ENCODE measurements at places on chromosomes 13 and 19.

- DNase-seq: no peak
Measured at GRCh38 chr19:48354332-48354992, 9.3 kb downstream of the TMEM143 start.

- no peak for DNase-seq
Measured at GRCh38 chr19:4976401-4977298, 7.7 kb downstream of the KDM4B start.

GRCh38 chr13:113367771-113368170 is 3.8 kb upstream of the GRTP1 start:
- no peak for DNase-seq

- DNase-seq: no peak
Measured at GRCh38 chr19:47512183-47512947, 2.5 kb downstream of the NAPA start.

GRCh38 chr13:63287926-63288325 is 1872.3 kb upstream of the PCDH20 start:
- no peak for DNase-seq

GRCh38 chr13:84237143-84237542 is 354.9 kb upstream of the SLITRK1 start:
- DNase-seq: no peak

DNA sequence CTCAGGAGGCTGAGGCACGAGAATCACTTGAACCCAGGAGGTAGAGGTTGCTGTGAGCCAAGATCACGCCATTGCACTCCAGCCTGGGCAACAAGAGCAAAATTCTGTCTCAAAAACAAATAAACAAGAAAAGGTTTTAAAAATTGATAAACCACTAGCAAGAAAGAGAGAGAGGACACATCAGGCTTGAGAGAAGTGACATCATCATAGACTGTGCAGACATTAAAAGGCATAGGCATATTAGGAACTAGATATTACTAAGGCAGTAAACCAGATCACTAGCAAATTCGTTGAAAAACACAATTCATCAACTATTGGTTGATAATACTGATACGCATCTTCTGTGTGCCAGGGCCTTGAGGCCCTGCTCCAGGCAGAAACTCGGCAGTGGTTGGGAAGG is 7.7 kb downstream of the A1BG start:
- DNase-seq: no peak

DNA sequence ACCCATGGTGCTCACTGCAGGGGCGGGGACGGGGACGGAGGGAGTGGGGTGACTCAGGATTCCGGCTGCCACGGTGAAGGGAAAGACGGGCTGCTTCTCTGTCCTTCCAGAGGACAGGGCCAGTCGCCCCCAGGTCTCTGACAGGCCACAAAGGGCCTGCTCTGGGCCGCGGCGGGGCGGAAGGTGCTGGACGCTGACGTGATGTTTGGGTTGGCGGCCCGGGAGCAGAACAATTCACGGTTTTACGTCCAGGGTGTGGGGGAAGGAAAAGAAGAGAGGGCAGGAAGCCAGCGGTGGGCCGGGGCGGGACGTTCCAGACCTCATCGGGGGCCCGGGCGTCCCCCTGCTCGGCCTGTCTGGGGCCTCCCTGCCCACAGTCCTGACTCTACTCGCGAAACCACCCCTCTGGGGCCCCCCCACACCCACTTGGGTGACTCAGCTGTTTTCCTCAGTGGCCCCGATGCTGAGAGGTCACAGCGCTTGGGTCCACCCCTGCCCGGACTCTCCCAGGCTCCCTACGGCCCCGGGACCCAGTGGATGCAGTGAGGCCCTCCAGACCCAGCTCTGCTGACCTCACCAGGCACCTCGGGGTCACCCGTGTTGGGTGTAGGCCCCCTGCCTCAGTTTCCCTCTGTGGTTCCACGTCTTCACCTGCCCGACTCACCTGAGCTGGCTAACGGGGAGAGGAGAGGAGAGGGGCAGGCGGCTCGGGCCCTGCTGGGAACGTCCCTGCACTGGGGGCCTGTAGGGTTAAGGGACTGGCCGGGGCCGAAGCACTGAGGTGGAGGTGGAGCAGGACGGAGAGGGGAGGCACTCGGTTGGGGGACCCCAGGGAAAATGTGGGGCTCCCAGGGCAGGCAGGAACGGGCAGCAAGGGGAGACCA is 29.2 kb downstream of the PIP5K1C start:
- DNase-seq: no peak

DNA sequence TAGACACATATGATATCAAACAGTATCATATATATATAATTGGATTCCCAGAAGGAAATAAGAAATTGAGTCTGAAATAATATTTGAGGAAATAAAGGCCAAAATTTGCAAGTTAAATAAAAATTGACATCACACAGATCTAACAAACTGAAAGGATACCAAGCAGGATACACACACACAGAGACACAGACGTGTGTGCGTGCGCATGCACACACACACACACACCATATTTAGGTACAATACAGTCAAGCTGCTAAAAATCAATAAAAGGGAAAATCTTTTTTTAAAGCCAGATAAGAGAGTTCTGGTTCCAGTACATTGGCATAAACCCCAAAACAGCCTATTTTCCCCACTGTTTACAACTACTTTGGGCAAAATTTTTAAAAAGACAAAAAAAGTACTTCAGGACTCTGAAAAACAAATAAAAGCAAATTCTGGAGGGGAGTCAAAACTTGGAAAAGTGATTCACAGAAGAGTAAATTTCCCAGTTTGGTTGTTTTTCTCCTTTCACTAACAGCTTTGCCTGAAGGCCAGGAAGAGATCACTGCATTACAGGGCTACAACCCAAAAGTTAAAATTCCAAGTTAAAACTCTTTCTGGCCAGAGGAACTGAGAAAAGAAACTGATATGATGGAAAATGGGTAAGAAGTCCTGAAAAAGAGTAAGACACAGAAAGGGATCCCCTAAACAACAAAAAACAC is 16.2 kb downstream of the MYCBP2 start:
- no peak for DNase-seq

DNA sequence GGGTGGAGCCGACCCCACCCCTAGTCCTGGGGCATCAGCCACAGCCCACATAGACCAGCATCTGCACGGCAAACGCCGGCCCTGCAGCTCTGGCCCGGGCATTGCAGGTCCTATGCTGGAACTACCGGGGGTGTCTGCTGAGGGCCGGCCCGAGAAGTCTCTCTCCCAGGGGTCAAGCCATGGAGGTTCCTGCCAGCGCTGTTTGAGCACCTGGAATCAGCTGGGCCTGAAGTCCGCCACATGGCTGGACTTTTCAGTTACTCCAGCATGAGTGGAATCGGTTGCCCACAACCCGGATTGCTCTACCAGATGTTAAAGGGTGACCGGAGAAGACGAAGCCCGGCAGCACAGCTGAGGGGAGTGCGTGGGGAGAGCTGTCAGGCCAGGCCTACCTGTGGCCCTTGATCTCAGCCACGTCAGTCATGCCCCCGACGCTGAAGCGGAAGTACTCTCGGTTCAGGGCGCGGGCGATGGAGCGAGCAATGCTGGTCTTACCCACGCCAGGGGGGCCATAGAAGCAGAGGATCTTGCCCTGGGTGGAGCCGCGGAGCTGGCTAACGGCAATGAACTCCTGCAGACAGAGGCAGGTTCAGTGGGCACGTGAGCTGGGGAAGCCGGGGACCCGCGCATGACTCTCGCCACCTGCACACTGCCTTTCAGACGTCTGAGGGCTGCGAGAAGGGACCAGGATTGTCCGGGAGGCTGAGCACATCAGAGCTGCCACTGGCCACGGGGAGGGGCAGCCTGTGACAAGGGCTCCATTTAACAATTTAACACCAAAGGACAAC is 8.7 kb downstream of the RPL36 start:
- no peak for DNase-seq

All from stimulated activated CD4-positive, alpha-beta T cell treated with anti-CD3 and anti-CD28 coated beads, Interleukin-2, amount 100 ng/mL, for 48 hours (primary cell).